ENCODE measurements at places on chromosomes 13 and 19. TPM values are rescaled to one million over a fixed set of nuclear protein-coding genes. Genes with fewer than 3 reads are reported as not detected.

DNA sequence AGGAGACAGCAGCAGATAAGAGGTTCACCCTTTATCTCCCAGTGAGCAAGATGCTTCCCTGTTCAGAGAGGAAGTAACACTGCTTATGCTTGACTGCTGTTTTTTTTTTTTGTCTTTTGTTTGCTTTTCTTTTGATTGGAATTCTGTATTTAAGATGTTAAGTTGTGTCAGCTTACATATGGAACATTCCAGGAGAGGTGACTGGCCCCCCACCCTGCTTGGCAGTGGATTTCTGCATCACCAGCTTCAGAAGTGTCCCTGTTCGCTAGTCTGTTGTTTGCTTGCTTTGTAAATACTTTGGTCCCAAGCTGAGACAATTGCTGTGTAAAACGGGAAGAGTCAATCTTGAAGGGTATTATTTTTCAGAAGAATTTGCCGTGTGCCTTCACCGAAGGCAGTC, 43.0 kb downstream of the IFT88 start:
- no peak overlapping the region for H3K4me3 ChIP-seq
- H3K36me3 ChIP-seq: no peaks in the 10 kb centered on the region
- H3K27me3 ChIP-seq: no peaks in the 10 kb centered on the region
- no peaks in the 10 kb centered on the region for H3K4me1 ChIP-seq
- DNase-seq: no peak
- H3K27ac ChIP-seq: no peak overlapping the region

DNA sequence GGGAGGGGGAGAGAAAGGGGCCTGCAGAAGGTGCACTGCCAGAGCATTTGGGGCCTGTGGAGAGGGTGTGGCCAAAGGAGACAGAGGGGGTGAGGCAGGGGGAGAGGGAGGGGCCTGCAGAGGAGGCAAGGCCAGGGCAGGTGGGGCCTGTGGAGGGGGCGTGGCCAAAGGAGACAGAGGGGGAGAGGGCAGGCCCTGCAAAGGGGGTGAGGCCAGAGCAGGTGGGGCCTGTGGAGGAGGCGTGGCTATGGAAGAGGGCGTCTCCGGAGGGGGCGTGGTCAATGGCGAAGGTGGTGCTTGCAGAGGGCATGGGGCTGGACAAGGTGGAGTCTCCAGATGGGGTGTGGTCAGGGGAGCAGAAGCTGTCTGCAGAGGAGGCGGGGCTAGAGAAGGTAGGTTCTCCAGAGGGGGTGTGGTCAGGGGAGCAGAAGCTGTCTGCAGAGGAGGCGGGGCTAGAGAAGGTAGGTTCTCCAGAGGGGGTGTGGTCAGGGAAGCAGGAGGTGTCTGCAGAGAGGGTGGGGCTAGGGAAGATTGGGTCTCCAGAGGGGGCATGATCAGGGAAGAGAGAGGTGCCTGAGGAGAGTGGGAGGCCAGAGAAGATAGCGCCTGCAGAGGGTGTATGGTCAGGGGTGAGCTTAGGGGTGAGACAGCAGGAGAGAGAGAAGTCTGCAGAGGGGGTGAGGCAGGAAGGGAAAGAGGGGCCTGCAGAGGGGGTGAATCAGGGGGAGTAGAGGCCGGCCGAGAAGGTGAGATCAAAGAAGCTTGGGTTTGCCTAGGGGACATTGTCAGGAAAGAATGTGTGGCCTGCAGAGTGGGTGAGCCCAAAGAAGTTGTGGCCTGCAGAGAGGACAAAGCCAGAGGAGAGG, 3.4 kb downstream of the PRR36 start:
- H3K4me1 ChIP-seq: no peaks in the 10 kb centered on the region
- H3K27me3 ChIP-seq: peaks cover 5% of the 10 kb centered on the region
- peak; percentile 84 for DNase-seq
- H3K36me3 ChIP-seq: no peaks in the 10 kb centered on the region

GRCh38 chr13:112623051-112623711, 35.2 kb upstream of the TUBGCP3 start:
- no peaks in the 10 kb centered on the region for H3K36me3 ChIP-seq
- DNase-seq: no peak
- H3K4me3 ChIP-seq: no peak overlapping the region
- H3K27ac ChIP-seq: no peak overlapping the region
- H3K4me1 ChIP-seq: no peaks in the 10 kb centered on the region

Gene ZNF607
- total RNA-seq: 8.5 TPM

Gene FAM174C
- 53.1 TPM for total RNA-seq

DNA sequence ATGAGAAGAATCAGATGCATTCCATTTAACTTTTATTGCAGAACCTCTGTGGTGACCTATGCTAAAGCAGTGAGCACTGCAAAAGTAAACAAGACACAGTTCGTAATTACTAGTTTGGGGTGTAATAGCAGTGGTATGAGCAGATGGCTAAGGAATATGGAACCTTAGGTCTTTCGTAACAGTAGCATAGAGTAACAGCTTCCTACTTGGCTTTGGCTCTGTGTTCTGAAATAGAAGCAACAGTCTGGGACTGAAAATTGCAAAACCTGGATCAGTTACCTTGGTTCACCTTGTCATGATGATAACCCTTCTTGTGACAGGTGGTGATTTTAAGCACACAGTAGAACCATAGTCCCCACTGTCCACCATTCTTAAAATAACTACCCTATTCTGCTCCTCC, 303.4 kb downstream of the GPC6 start:
- H3K27me3 ChIP-seq: no peaks in the 10 kb centered on the region
- no peak overlapping the region for H3K27ac ChIP-seq
- H3K4me1 ChIP-seq: no peaks in the 10 kb centered on the region
- H3K36me3 ChIP-seq: no peaks in the 10 kb centered on the region

DNA sequence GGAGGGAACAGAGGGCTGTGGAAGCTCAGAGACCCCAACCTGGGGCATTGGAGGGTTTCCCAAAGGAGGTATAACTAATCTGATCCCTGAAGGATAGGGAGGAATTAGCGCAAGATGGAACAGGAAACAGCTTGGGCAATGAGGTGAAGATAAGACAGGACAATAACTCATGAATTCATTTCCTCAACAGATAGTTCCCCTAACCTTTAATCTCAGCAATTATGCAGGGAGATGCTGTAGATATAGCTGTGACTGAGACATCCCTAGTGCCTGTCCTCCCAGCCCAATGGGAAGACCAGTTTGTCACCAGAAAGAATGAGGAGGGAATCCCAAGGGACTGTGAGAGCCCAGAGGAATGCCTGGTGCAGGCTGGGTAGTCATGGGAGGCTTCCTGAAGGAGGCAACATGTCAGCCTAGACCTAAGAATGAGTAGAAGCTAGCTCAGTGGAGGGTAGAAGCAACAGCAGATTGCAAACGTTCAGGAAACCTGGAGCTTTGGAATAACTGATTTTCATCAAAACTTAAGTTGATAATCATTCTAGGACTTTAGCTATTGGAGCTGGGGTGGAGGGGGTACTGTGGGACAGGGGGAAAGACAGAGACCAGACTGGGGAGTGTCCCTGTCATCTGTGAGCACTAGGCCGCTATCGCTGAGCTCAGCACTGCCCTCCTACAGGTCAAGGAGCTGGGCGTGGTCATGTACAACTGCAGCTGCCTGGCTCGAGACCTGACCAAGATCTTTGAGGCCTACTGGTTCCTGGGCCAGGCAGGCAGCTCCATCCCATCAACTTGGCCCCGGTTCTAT, 18.8 kb downstream of the HIPK4 start:
- DNase-seq: no peak
- H3K4me3 ChIP-seq: no peak overlapping the region
- H3K4me1 ChIP-seq: no peaks in the 10 kb centered on the region
- no peaks in the 10 kb centered on the region for H3K27me3 ChIP-seq
- no peaks in the 10 kb centered on the region for H3K36me3 ChIP-seq

Gene KIR3DL1
- not detected for total RNA-seq

DNA sequence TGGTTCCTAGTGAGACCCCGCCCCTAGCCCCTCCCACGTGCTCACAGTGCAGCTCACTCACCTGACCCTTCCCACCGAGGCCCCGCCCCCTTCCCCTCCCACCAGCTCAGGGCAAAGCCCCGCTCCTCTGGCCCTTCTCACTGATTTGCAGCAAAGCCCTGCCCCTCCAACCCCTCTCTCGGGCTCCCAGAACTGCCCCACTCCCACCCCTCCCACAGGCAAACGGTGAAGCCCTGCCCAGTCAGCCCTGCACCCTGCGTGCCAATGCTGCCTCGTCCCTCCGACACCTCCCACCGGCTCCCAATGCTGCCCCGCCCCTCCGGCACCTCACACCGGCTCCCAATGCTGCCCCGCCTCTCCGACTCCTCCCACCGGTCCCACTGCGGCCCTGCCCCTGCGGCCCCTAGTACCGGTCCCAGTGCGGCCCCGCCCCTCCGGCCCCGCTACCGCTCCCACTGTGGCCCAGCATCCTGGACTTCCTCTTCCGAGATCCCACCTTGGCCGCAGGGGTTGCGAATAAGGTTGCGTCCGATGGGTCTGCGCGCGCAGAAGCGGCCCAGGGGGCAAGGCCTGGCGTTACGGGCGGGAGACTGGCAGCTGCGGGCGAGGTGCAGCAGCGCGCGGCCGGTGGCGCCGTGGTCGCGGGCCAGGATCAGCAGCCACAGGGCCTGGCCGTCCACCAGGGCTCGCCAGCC, 834 bp downstream of the FBXO27 start:
- peak; percentile 93 for DNase-seq
- no peaks in the 10 kb centered on the region for H3K27me3 ChIP-seq
- H3K27ac ChIP-seq: peak overlapping the region; percentile 80
- no peaks in the 10 kb centered on the region for H3K4me1 ChIP-seq
- H3K36me3 ChIP-seq: no peaks in the 10 kb centered on the region

- no peaks in the 10 kb centered on the region for H3K27me3 ChIP-seq
- DNase-seq: no peak
- H3K4me1 ChIP-seq: no peaks in the 10 kb centered on the region
- H3K4me3 ChIP-seq: no peak overlapping the region
Measured at GRCh38 chr19:40143612-40144011, 47.6 kb upstream of the MAP3K10 start.

DNA sequence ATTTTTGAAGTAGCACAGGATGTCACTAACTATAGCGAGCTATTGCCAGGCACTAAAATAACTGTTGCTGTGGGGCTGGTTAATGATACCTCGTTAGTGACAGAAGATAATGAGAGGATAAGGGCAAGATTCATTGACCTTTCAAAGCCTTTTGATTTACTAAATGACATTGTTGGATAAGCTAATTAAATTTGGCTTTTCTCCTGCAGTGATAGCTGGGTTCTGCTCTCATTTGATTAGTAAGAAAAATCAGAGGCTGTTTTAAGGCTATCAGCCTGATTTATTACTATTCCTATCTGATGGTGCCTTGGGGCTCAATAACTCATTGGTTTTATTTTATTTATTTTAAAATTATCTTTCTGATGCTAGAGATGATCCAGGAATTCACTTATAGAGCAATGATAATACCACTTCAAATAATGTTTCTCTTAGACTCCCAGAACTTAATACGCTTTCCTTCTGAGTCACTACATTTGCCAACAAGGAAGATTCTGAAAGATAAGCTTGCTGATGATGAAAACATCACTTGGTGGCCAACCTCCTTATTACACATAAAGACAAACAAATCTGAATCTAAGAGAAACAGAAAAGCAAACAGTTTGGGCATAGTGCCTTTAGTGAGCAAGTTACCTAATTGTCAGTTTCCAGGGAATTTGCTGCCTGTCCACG, 501.3 kb upstream of the ARGLU1 start:
- H3K27ac ChIP-seq: no peak overlapping the region
- H3K36me3 ChIP-seq: no peaks in the 10 kb centered on the region
- no peak overlapping the region for H3K4me3 ChIP-seq

- H3K36me3 ChIP-seq: no peaks in the 10 kb centered on the region
- no peaks in the 10 kb centered on the region for H3K27me3 ChIP-seq
- H3K4me1 ChIP-seq: no peaks in the 10 kb centered on the region
- peak overlapping the region; percentile 75 for H3K27ac ChIP-seq
- H3K4me3 ChIP-seq: peak overlapping the region; percentile 100
- no peak for DNase-seq
Measured at GRCh38 chr19:7395360-7396066, 46.8 kb downstream of the ARHGEF18 start.

GRCh38 chr19:43983544-43983911, 460 bp upstream of the ZNF155 start:
- H3K4me1 ChIP-seq: no peaks in the 10 kb centered on the region
- no peak overlapping the region for H3K27ac ChIP-seq

Gene CLDND2
- not detected for total RNA-seq

DNA sequence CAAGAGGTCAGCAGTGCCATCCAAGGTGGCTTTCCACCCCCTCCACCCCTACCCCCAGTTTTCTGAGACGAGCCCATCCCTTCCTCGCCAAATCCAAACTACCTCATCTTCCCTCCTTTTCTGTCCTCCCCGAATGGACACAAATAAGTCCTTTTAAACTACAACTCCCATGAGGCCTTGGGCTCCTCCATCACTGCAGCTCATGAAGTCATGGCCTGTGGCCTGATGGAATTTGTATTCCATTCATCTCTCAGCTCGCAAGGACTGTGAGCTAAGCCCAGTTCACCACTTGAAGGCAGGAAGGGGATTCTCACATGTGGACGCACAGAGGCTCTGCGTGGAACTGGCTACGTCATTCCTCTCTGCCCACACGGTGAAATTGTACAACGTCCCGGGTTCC, 12.5 kb downstream of the PTPRH start:
- no peak overlapping the region for H3K4me3 ChIP-seq
- no peaks in the 10 kb centered on the region for H3K36me3 ChIP-seq
- H3K27ac ChIP-seq: no peak overlapping the region
- H3K4me1 ChIP-seq: no peaks in the 10 kb centered on the region
- no peak for DNase-seq
- H3K27me3 ChIP-seq: peaks cover 7% of the 10 kb centered on the region

Gene C1QTNF9
- 0.15 TPM for total RNA-seq

DNA sequence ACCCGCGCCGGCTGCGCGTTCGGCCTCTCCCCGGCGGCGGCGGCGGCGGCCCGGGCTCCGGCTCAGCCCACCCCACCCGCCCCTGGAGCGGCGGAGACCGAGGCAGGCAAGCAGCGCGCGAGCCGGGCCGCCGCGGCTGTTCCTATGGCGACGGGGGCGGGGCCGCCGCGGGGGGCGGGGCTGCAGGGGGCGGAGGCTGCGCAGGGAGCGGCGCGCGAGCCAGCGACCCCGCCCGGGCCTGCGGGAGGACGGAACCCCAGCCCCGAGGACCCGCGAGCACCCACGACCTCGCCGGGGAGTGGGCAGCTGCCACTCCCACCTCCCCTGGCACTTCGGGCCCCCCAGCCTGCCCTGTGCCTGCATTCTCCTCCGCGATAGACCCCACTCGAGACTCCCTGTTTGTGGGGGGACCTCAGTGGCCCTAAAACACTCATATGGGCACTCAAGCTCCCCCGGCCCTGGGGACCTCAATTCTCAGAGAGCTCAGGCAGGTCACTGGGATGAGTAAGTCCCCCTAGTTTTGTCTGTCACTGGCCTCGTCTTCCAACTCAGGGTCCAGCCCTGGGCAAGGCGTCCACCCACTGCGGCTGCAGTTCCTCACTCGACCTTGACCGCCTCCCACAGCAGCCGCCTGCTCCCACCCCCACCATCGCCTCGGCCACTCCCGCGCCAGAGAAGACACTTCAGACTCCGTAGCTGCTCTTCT, at the start of gene CTXN1:
CTXN1 (minus strand) TSS at position 115 of the 706 bp plus-strand sequence. CDS start 597 bp downstream, outside the sequence.
- DNase-seq: peak; percentile 71
- H3K4me3 ChIP-seq: peak within 1 kb of the TSS; percentile 72
- H3K36me3 ChIP-seq: no peaks in the 10 kb centered on the region
- peak within 1 kb of the TSS; percentile 97 for H3K27ac ChIP-seq

GRCh38 chr19:35352177-35352447, 4.4 kb downstream of the FFAR1 start:
- no peaks in the 10 kb centered on the region for H3K27me3 ChIP-seq
- H3K36me3 ChIP-seq: no peaks in the 10 kb centered on the region
- no peak overlapping the region for H3K27ac ChIP-seq
- no peak overlapping the region for H3K4me3 ChIP-seq

GRCh38 chr13:28620011-28620830, 38.7 kb upstream of the POMP start:
- no peak for DNase-seq
- H3K4me3 ChIP-seq: no peak overlapping the region
- no peak overlapping the region for H3K27ac ChIP-seq
- no peaks in the 10 kb centered on the region for H3K36me3 ChIP-seq
- no peaks in the 10 kb centered on the region for H3K27me3 ChIP-seq
- H3K4me1 ChIP-seq: no peaks in the 10 kb centered on the region
